ENCODE measurements at places on chromosomes 1 and 21.

DNA sequence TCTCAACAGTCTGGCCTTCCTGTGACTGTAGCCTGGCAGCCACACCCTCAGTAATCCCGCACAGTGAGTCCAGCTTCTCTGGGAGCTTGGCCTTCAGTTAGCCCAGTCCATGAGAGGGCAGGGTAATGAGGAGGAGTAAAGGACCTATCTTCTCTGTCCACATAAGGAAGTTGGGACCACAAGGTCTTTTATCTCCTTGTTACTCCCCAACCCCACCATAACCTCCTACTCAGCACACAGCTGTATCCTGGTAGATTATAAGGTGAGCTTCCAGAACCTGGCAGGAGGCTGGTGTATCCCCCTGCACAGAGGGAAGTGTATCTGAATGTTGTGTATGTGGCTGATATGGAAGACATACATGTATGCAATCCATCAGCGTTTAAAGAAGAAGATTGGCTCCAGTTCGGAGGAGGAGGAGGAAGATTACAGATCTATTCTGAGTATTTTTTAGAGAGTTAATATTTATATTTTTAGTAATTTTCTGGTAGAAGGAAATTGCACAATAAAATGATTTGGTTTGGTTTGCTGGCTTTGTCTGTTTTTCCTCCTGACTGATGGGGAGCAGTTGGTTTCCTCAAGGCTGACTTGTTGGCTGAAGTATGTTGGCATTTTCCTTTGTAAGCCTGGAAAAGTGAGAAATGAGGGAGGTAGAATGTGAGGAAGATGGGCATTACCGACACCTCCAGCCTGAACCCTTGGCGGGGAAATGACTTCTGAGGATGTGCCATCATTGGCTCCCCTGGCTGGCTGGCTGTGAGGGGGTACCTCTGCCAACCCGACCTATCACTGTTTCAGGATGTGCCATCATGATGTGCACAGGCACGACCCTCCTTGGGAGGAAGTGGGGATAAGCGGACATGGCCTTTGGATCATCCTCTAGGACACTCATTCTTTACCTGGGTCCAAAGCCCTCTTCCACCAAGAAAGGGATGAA is 5.0 kb downstream of the C1orf226 start:
- DNase-seq: no peak

DNA sequence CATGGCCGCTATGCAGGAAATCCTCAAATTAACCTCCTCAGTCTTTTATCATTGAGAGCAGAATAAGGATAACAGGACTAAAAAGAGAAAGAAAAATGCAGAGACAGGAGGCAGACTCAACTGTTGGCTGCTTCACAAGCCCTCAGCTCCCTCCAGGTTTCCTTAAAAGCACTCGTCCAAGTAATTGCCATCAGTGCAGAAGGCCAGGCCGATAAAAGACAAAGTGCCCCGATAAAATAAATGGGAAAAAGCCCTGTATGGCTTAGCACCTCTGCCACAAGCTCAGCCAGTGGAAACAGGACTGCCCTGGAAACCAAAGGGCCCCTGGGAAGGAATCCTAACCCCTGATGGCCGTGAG is 8.1 kb downstream of the S100A6 start:
- DNase-seq: no peak

GRCh38 chr1:242454262-242455051 is 70.0 kb downstream of the PLD5 start:
- DNase-seq: peak; percentile 32

DNA sequence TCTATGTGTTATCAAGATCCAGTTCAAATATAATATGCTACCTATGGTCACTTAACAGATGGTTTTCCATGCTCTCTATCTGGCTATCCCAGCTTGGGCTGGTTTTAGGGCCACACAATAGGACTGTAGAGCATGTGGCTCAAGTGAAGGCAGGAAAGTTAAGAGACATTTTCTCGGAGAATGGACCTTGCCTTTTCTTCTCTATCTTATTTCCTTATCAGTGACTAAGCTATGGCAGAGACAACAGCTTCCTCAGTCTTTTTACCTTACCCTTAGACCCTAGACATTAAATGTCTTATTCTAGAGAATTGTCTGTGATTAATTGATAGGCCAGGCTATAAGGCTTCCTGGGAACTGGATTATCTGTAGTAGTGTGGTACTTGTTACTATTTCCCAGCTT is 28.1 kb downstream of the CD101 start:
- DNase-seq: no peak

DNA sequence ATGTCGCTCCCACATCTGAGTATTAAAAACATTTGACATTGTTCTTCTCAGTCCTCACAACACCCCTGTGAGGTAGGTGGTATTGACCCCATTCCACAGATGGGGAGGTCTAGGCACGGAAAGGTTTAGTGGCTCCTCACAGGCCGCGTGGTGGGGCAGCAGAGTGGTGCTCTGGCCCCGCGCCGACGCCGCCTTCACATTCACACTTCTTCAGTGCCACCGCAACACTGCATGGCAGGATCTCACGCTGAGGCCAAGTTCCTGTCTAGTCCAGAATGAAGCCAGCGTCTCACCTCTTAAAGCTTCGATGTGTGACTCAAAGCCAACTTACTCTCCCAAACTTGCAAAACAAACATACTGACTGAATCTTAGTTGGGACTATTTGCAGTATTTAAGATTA is 12.1 kb downstream of the ICMT start:
- DNase-seq: no peak

DNA sequence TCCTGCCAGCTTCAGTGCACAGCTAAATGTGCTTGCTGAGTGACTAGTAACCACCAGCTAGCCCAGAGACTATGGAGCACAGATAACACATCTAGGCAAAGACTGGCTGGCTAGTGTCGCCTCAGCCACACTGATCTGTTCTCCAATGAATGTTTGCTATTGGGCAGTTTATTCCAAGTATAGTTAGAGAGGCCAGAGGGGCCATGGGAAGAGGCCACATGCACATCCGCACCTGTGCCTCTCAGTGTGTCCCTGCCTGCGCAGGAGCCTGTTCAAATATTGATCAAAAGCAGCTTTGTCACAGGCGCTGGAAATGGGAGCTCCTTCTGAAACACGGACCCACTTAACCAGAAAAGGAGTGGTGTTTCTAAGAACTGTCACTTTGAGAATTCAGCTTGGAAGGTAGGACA is 51.3 kb upstream of the ATP1A1 start:
- no peak for DNase-seq

DNA sequence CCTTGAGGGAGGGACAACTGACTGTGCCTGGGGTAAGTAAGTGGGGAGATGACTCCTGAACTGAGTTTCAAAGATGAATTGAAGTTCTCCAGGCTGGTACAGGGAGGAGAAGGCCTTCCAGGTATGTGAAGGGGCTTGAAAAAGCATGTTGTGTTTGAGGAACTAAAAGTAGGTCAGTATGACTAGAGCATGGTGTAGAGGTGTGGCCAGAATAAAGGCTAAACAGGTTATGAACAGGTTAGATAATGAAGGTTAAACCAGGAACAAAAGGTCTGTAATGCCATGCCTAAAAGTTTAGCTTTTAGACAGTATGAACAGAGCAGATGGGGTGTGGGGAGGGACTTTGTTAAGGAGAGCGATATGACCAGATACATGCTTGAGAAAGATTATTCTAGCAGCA is 7.3 kb upstream of the CLSPN start:
- DNase-seq: no peak

DNA sequence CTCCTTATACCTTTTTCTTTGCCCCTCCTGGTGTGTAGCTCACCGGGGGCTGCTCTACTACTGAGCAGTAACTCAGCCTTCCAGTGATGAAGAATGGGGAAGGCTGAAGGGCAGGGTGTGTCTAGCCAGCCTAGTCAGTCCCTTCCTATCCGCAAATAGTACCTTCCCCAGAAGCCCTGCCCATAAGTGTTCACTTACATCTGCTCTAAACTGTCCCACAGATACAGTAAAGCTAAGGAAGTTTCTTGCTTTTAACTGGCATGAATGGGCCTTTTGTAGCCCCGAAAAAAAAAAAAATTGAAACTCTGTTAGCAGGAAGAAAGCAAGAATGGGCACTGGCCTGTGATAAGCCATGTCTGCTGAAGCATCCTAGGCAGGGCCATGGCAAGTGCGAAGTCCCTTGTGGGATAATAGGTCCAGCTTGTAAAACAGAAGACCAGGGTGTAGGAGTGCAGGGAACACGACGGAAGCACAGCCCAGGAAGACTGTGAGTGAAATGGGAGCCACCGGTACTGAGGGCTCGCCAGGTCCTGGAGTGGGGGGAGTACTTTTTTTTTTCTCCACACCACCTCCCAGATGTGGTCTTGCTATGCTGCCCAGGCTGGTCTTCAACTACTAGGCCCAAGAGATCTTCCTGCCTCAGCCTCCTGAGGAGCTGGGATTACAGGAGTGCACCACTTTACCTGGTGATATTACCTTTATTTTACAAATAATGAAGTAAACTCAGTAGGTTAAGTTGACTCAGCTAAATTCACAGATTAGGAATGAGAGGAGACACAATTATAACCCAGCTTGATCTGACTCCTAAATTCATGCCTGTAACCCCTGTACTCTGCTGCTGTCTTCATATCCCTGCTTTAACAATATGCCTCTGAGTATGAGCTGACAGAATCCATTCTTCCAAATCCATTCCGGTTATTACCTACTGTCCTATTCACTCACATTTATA is 347.5 kb downstream of the SMYD3 start:
- no peak for DNase-seq

All from renal cortex interstitium (tissue), 15 donors.